ENCODE measurements at places on chromosomes 2 and 18. TPM values are rescaled to one million over a fixed set of nuclear protein-coding genes. Genes with fewer than 3 reads are reported as not detected.

DNA sequence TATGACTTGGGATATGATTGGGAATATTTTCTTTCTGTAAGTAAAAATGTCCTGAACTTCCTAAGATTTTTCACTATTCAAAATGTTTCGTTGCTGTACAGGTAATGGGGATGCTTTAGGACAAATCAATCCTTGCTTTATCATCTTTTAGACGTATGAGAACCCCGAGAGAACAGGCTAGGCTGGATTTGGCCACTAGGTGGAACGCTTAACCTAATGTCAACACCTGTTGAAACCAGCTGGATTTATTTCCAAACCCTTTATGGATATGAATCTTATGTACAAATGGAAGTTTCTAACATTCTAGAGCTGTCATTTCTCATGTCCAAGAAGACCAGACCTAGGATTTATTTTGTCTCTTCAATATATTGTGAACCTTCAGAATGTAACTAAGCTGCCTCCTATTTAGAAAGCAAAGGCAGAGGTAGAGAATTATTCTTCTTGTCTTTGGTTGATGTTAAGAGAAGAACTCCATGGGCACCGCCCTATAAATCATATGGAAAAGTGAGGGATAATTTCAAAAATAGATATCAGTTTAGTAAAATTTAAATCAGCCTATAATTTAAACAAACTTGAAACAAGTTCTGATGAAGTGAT lies 96.7 kb downstream of the PMAIP1 start:
- H3K4me1 ChIP-seq: no peaks in the 10 kb centered on the region
- no peak overlapping the region for H3K27ac ChIP-seq
- no peak for DNase-seq
- no peaks in the 10 kb centered on the region for H3K36me3 ChIP-seq

GRCh38 chr18:66752733-66753132 lies 148.8 kb upstream of the CDH19 start:
- no peak overlapping the region for H3K4me3 ChIP-seq
- H3K4me1 ChIP-seq: no peaks in the 10 kb centered on the region
- DNase-seq: no peak

GRCh38 chr2:241774419-241775222 lies 2.0 kb upstream of the GAL3ST2 start:
- peaks cover 33% of the 10 kb centered on the region for H3K27me3 ChIP-seq
- H3K36me3 ChIP-seq: no peaks in the 10 kb centered on the region
- H3K27ac ChIP-seq: no peak overlapping the region
- H3K4me3 ChIP-seq: no peak overlapping the region

The AOX1 gene
- 7.9 TPM for total RNA-seq

GRCh38 chr18:51753365-51754057 lies 556.0 kb upstream of the MEX3C start:
- H3K4me1 ChIP-seq: no peaks in the 10 kb centered on the region
- no peak overlapping the region for H3K27ac ChIP-seq
- DNase-seq: no peak
- no peaks in the 10 kb centered on the region for H3K36me3 ChIP-seq
- no peak overlapping the region for H3K4me3 ChIP-seq
- no peaks in the 10 kb centered on the region for H3K27me3 ChIP-seq

Measured in heart left ventricle (tissue), 16 donors.